H7 (cell line): ENCODE measurements at places on chromosomes 1 and 21. TPM values are rescaled to one million over a fixed set of nuclear protein-coding genes. Genes with fewer than 3 reads are reported as not detected.

GRCh38 chr1:117284399-117285215 is 73.9 kb upstream of the VTCN1 start:
- peak; percentile 48 for DNase-seq

DNA sequence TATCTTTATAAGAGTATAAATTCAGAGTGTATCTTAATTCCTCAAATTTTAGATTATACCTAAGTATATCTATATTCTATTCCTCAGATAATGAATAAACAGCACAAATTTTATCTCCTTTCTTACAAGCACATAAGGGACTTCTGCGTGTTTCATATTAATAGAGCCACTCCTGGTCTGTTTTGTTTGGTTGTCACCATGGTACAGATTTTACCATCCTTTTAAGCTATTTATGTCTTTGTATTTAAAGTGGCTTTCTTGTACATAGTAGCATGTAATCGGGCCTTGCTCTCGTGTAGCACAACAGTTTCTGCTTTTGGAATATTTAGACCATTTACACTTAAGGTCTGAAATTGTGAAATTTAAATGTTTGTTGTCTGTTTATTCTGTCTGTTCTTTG is 52.6 kb upstream of the SLC35A3 start:
- DNase-seq: no peak

DNA sequence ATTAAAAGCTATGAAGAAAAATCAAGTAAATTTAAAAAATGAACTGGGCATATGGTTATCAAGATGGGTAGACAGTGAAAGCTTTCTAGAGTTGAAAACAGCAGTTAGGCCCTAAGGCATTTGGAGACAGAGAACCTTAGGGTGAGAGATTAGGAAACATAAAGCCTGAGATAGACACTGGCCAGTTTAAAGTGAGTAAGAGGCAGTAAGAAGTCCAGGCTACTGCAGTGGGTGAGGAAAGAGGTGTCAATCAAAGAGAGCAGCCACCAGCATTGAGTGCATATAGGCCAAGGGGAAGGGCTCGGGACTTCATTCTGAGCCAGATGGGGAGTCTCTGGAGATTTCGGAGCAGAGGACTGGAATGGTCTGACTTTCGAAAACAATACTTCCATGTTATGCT is 1360.5 kb upstream of the ADGRL4 start:
- DNase-seq: no peak

GRCh38 chr1:107499139-107499744 is 358.4 kb downstream of the NTNG1 start:
- no peak for DNase-seq

- DNase-seq: no peak
Observed at GRCh38 chr1:25341746-25342145, 3.6 kb downstream of the TMEM50A start.

DNA sequence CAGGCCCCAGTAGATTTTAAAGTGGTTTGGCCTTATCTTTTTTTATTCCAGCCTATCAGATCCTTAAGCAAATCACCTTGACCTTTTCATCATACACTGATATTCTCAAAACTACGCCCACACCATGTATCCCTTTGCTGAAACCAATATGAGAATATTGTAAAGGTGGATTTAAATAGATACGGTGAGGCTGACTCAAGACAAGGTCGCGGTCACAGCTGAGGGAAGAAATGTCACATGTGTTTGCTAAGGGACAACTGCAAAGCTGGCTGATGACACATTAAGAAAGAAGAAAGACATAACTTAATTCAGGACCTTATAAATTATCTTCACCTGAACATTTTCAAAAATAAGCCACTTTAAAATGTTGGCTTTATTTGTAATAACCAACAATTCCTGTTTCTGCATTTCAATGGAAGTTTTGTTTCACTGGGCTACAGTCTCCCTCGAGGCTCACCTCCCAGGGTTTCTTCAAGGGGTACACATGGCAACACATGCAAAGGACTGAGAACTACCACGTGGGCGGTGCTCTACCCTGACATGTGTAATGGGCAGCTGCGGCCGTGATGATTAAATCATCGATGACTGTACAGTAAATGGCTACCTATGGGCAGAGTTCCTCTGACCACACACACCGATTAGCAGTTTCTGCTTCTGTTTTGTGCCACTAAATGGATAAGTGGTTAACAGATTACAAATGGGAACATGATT is 189.5 kb downstream of the SIPA1L2 start:
- DNase-seq: no peak

DNA sequence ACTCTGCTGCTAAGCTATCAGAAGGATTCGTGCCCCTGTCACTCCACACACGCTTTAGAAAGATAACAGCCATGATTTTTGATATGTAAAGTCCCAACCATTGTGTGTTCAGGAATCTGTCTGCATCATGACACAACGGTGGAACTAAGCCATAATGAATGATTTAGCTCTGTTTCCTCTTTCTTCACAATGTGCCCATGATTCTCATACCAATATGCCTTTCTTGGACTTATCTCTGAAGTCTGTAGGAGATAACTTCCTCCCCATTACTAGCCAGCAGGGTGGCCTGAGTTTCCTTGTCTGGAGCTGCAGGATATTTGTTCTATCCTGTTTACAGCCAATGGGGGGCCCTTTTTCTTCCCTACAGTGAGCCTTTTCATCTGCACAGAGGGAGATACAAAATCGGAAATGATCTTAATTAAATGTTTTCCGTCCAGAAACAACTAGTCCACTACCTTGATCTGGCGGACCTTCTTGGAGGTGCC is 511.7 kb downstream of the USP25 start:
- DNase-seq: peak; percentile 5

DNA sequence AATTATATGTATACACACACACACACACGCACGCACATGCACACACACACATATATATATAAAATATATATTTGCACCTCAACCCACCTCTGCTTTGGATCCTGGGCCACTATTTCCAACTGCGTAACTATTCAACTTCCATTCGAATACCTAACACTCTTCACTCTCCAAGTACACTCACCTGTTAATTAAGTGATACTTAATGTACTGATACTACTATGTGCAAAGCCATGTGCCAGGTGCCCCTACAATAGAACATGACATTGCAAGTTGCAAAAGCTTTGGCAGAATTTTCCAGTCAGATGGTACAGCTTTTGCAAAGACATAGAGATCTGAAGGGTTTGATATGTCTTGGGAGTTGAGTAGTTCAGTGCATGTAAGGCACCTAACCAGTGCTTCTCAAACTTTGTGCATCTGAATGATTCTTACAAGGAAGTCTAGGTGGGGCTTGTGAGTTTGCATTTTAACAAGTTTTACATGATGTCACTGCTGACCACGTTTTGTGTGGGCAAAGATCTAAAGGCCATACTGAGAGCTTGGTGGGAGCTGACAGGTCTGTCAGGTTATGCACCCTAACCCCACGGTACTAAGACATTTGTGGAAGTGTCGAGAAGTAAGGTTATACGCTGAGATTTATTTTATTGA is 7.2 kb downstream of the CXADR start:
- DNase-seq: no peak

- no peak for DNase-seq
Observed at GRCh38 chr1:158996998-158997397, 12.7 kb upstream of the IFI16 start.

GRCh38 chr1:119962296-119962968 is 66.1 kb upstream of the ADAM30 start:
- no peak for DNase-seq

DNA sequence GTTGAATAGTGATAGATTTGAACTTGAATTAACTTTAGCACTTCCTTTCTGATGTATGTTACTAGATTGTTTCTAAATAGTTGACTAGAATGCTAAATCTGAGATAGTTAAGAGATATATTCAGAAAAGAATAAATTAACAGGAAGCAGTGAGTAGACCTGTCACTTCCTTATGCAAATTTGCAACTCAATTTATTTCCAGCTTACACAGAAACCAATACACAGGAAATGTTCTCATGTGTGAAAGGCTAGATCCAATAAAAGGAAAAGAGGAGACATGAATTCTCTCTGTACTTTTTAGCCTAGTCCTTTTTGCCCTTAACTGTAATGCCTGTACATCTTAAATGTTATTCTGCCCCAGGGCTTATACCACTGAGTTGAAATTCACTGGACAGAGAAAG is 522.3 kb downstream of the COL11A1 start:
- no peak for DNase-seq

The SPRR2B gene
- not detected in 2 replicates for total RNA-seq

The CNR2 gene
- not detected in 2 replicates for total RNA-seq

The CELA3B gene
- total RNA-seq: not detected in 2 replicates

The RC3H1 gene
- total RNA-seq: 18.9 and 19.6 TPM in 2 replicates

The LMOD1 gene
- total RNA-seq: 0.42 and 0.48 TPM in 2 replicates

The VAV3 gene
- 5.3 and 7.6 TPM in 2 replicates for total RNA-seq
